Activated naive CD4-positive, alpha-beta T cell (primary cell): ENCODE measurements at places on chromosomes 7 and 10.
A peak's percentile ranks its signal among the peaks of the same experiment; 100 is the strongest.

DNA sequence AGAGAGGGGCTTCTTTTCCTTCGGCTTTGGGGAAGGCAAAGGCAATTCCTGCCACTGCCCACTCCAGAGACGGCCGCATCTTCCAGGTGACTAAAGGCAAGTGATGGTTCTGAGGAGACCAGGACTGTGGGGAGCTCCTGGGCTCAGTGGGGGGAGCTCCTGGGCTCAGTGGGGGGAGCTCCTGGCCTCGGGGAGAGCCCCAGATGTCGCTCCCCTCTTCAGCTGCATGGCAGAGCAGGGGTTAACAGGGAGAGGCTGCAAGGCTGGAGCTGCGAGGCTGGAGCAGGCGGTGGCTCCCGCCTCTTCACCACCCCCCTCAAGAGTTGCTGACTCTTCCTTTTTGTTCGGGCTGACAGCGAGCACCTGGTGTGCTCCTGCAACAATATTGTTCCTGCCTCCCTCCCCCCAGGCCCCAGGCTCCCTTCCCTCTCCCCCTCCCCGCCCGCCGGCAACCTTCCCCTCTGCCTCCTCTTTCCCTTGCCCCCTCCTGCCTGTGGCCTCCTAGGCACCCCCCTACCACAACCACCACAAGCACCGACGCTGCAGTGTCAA, 56.3 kb upstream of the LBX1 start:
- DNase-seq: no peak

DNA sequence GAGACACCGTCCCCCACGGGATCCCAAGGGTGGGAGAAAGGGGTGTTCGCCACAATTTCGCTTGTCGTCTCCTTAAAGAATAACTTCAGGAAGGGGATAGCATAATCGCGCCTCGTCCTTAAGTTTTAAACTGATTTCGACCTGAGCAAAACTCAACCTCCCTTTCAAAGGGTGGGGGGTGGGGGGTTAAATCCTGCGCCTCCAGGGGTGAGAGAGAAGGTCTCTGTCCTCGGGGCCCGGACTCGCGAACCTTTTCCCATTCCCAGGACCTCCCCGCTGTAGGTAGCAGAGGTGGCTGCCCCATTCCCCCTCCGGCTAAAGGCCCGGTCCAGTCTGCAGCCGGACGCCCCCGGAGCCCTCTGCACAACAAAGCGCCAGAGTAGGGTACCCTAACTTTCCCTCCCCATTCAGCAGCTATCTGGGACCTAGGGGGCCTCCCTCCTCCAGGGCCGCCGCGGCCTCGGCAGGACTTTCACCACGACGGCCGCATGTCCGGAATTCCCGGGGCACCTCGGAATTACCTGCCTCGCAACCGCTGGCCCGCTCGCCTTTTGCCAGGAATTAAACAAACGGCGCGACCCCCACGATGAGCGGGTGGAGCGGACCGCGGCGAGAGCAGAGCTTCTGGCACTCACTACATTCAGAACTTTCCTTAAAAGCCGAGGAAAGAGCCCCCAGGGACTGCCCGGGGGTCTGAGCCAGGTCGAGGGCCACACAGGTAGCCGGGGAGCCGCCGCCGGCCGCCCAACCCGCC, 1.7 kb downstream of the CDK6 start:
- peak; percentile 27 for DNase-seq

DNA sequence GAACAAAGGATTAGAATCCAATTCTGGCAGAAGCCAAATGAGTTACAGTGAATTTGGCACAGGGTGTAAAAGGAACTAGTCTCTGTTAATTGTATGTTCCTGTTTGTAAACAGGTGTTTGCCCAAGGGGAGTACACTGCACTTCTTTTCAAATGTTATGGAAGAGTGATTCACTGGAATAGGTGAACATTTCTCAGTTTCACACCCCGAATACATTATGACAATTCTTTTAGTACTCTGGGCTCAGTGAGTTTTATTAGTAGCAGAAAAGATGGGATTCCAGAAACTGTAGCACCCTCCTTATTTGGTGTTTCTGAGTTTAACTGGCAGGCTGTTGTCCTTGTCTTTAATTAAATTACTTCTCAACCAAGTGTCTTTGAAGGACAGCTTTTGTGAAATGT, 329.2 kb downstream of the BBS9 start:
- DNase-seq: no peak

GRCh38 chr10:126198681-126199080, 189.6 kb downstream of the ADAM12 start:
- DNase-seq: no peak

- DNase-seq: no peak
These were observed 167.2 kb downstream of the SLIT1 start for GRCh38 chr10:97018251-97019212.

GRCh38 chr7:108181073-108181985, 51.2 kb upstream of the LAMB4 start:
- no peak for DNase-seq
